ENCODE measurements at places on chromosomes 13 and 19.

DNA sequence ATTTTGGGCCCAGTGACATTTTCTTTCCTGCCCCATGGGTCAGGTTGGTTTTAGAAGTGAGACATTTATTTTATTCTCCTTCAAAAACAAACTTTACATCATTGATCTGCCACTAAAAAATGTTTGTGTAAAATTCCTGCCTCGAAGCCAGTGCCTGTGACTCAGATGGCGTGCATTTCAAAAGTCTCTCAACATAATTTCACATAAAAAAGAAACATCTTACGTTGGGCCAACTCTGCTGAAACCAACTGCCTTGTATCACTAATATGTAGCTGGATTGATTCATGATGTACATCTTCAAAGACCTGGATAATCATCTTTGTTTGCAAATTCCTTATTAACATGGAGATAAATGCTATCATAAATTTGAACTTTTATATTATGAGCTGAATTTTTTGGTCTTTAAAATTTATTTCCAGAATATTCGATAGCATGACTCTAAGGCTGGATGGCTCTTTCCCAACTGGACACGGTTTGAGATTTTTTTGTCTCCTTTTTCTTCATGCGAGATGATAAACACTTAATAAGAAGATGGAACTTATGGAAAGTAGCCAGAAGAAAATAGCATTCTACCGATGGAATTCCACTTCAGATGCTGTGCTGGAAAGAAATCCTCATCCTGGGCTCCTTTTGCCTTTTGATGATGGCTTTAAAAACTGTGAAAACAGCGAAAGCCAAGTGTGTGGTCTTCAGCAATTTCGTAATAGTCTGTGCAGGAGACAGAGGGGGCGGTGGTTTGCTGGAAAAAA, 420.5 kb downstream of the FGF9 start:
- DNase-seq: peak; percentile 22

- DNase-seq: peak; percentile 17
These were observed 4.8 kb downstream of the PPP6R1 start for GRCh38 chr19:55253842-55254624.

DNA sequence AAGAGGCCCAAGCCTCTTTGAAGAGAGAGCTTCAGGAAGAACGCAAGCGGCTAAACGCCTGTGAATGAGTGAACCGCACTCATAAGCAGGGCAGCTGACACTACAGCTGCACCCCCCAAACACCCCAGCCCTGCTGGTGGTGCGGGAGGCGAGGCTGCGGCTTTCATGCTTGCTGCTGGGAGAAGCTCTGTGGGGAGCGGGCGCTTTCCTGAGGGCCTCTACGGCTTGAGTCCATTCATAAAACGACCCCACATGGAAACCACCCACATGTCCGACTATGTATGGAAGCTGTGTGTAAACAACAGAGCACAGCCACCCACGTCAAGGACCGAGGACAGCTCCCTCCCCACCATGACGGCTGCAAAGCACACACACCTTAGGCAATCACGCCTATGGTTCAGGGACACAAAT, 5.5 kb downstream of the AP3D1 start:
- DNase-seq: no peak

GRCh38 chr13:78875792-78876580, 217.0 kb upstream of the OBI1 start:
- DNase-seq: no peak

- DNase-seq: peak; percentile 33
These were observed at the start of gene UBE2M for GRCh38 chr19:58558066-58558622. UBE2M (minus strand) TSS chr19:58558611; CDS start chr19:58558381, 230 bp downstream.

DNA sequence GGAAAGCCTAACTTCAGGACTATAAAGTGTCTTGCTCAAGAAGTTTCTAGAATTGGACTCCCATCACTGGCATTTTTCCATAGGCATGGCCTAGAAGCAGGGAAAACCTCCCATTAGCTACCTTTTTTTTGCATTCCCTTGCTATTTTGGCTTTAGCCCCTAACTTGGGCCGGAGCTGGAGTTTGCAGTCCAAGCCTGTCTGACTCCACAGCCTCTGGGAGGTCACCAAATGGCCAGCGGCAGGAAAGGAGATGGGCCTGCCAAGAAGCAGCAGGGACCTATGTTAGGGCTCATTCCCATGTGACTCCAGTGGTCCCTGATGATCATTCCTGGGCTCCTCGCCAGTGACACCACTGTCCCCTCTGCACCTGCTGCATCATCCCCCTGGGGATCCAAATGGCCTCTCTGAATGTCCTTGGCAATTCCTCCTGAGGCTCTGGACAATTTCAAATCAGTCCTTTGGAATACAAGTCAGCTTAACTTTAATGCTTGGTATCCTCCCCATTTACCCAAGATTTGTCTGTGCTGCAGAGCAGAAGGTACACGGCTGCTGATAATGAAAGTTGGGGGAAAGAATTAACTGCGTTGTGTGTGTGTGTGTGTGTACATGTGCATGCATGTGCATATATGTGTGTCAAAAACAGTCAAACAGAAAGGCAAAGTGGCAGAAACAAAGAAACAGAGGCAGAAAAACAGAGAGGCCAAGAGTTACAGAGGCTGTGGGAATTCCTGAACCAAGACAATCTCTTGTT, 69.8 kb upstream of the SERP2 start:
- no peak for DNase-seq

Measured in kidney (tissue), 22 donors.